ENCODE measurements at places on chromosomes 11 and 22. TPM values are rescaled to one million over a fixed set of nuclear protein-coding genes. Genes with fewer than 3 reads are reported as not detected.

DNA sequence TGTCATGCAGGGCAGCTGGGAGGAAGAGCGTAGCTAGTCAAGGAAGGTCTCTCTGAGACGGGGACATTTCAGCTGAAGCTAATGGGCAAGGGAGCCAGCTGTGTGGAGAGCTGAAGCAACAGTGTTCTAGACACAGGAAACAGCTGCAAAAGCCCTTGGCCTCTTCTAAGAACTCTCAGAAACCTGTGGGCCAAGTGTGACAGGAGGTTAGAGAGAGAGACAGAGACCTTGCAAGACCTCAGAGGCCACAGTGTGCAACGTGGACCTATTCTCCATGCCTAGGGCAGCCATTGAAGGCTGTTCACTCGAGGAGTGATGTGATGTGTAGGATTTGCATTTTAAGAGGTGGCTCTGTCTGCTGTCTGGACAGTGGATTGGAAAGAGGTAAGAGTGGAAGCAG is 48.7 kb upstream of the TNRC6B start:
- peaks cover 34% of the 10 kb centered on the region for H3K36me3 ChIP-seq
- no peak overlapping the region for H3K4me3 ChIP-seq
- DNase-seq = no peak
- H3K27me3 ChIP-seq = no peaks in the 10 kb centered on the region

DNA sequence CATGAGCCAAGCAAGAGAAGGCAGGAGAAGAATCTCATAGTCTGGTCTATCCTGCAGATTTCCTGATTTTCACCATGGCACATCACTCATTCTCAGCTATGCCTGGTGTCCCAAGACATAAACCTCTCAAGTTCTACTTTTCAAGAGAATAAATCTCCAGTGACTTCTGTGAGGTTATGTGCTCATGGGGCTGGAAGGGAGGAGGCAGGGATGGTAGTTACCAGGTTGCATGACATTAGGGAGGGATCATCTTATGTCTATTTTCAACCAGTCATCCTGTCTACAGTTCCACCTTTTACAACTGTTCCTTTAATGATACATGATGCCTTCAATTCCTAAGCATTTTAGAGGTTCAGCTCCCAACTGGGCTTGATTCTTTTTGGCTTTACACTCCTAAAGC is 297.7 kb downstream of the SOX6 start:
- no peak overlapping the region for H3K4me3 ChIP-seq
- no peak overlapping the region for H3K27ac ChIP-seq
- no peaks in the 10 kb centered on the region for H3K36me3 ChIP-seq
- no peaks in the 10 kb centered on the region for H3K4me1 ChIP-seq
- H3K27me3 ChIP-seq = no peaks in the 10 kb centered on the region

DNA sequence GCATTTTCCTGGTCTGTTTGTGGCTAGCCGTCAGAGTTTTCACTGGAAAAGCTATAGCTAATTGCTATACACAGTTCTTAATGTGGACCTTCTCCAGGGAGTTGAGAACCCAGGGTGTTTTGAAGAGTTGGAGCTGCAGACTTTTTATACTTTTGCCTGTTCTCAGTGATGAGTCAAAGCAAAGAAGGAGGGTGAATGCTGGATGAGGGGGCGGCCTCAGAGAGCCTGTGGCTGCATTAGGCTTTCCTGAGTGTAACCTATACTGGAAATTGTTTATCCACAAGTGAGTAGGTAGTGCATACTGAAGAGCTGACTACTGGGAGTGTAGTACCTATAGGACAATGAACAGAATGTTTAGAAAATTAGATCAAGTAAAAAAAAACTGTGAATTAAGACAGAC is 79.7 kb upstream of the HORMAD2 start:
- H3K27ac ChIP-seq = no peak overlapping the region
- peaks cover 10% of the 10 kb centered on the region for H3K4me1 ChIP-seq
- no peaks in the 10 kb centered on the region for H3K27me3 ChIP-seq
- H3K36me3 ChIP-seq = peaks cover 82% of the 10 kb centered on the region

DNA sequence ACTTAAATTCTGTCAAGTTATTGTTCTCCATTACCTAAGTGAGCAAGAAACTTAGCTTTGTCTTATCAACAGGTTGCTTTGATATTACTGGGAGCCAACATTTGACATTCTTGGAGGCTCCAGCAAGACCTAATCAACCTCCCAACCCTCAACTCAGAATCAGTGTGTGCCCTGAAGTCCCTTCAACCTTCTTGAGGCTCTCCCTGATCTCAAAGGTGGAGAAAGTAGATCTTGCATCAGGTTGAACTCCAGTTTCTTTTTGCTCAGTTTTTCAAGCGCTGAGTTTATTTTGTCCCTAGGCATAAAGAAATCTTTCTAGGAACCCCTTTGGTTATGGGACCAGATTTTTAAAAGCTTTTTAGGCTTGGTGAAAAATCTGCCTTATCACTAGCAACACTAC is 1.4 kb downstream of the FAM111A start:
- peaks cover 7% of the 10 kb centered on the region for H3K4me1 ChIP-seq
- peak overlapping the region; percentile 94 for H3K27ac ChIP-seq
- H3K4me3 ChIP-seq = peak overlapping the region; percentile 51
- no peak for DNase-seq

DNA sequence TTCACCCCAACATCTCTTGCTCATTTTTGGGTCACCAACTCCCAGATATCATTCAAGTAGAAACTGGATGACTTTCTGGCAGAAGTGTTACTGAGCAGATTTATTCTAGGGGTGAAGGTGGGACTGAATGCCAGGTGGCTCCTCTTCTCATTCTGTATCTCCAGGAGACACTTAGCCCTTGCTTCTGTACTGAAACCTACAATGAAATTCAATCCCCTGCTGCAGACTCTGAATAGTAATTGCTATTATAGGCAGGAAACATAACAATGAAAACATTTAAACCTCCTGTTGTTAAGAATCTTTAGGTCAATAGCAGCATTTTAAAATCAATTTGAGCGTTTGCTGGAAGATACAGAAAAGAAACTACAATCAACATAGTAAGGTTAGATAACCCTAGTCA is 879.4 kb upstream of the TENM4 start:
- no peak overlapping the region for H3K27ac ChIP-seq
- no peaks in the 10 kb centered on the region for H3K36me3 ChIP-seq
- H3K4me3 ChIP-seq = no peak overlapping the region
- no peaks in the 10 kb centered on the region for H3K4me1 ChIP-seq

DNA sequence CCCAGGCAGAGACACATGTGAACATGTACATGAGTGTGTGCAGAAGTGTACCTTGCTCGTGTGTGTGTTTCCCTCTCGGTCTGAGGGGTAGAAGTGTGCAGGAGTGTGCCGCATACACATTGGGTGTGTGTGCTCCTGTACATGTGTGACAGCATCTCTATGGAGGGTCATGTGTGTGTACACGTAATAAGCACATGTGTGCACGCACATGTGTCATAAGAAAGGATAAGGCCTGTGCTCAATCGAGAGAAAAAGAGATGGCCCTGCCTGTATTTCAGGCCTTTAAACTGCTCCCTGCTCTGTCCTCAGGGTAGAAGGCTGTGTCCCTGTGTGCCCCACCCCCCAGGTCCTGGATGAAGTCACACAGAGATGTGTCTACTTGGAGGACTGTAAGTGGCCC is 61.8 kb downstream of the OTOG start:
- no peak overlapping the region for H3K4me3 ChIP-seq
- no peak overlapping the region for H3K27ac ChIP-seq
- H3K4me1 ChIP-seq = no peaks in the 10 kb centered on the region
- H3K36me3 ChIP-seq = no peaks in the 10 kb centered on the region
- peaks cover 28% of the 10 kb centered on the region for H3K27me3 ChIP-seq

DNA sequence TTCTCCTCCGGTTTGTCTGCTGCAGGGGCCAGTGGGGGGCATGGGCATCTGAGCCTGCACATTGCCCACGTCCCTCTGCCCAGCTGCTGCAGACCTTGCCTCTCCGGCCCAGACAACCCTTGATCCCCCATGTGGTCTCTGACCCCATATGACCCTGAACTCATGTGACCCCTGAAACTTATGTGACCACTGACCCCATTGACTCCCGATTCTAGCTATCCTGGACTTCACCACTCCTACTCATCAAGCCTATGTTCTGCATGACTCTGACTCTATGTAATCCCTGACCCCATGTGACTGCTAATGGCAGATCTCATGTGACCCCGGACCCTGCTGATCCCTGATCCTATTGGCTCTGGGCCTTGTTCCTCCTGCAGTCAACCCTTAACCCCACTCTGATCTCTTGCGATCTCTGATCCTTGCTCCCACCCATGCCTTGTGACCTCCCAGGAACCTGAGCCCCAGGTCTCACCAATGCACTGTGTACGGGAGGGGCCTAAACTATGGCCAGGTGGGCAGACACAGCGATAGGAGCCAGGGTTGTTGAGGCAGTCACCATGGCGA is 5.7 kb downstream of the LTBP3 start:
- no peaks in the 10 kb centered on the region for H3K27me3 ChIP-seq
- no peak overlapping the region for H3K27ac ChIP-seq
- H3K36me3 ChIP-seq = no peaks in the 10 kb centered on the region
- peaks cover 32% of the 10 kb centered on the region for H3K4me1 ChIP-seq
- H3K4me3 ChIP-seq = no peak overlapping the region

The CPT1B gene
- 6.7 TPM for total RNA-seq

The ROBO4 gene
- total RNA-seq = 5.9 TPM

The YPEL4 gene
- total RNA-seq = not detected
